ENCODE measurements at places on chromosomes 4 and X. TPM values are rescaled to one million over a fixed set of nuclear protein-coding genes. Genes with fewer than 3 reads are reported as not detected.

The GDPD2 gene
- total RNA-seq = not detected

The RENBP gene
- total RNA-seq = 0.52 TPM

The MAMLD1 gene
- 1.2 TPM for total RNA-seq

The MAP7D2 gene
- under 0.01 TPM for total RNA-seq

The ETDA gene
- total RNA-seq = not detected

The BANK1 gene
- total RNA-seq = not detected

The PNMA6F gene
- not detected for total RNA-seq

The SCARB2 gene
- 254 TPM for total RNA-seq

The SHOX gene
- total RNA-seq = not detected

The HMX1 gene
- total RNA-seq = not detected

The SMARCAD1 gene
- total RNA-seq = 23.9 TPM

The TBC1D9 gene
- 13.8 TPM for total RNA-seq

The MID1 gene
- total RNA-seq = 9.2 TPM

The N4BP2 gene
- total RNA-seq = 4.8 TPM

The IDS gene
- total RNA-seq = 34.9 TPM

The SMIM31 gene
- total RNA-seq = not detected

The NSG1 gene
- 0.80 TPM for total RNA-seq

The SMIM43 gene
- 18.8 TPM for total RNA-seq

The WNK3 gene
- total RNA-seq = 1.3 TPM

The PAGE4 gene
- not detected for total RNA-seq

The COL4A6 gene
- total RNA-seq = 16.4 TPM

The ETFDH gene
- 8.8 TPM for total RNA-seq

The HSFX3 gene
- total RNA-seq = not detected

The SH3D19 gene
- 19.8 TPM for total RNA-seq

The LANCL3 gene
- under 0.01 TPM for total RNA-seq

The TAPT1 gene
- 16.3 TPM for total RNA-seq

The VGLL1 gene
- not detected for total RNA-seq

The TNIP3 gene
- total RNA-seq = not detected

The HSFX2 gene
- total RNA-seq = 0.40 TPM

The TEX13C gene
- not detected for total RNA-seq

The NDUFB11 gene
- 94.2 TPM for total RNA-seq

The INPP4B gene
- 5.0 TPM for total RNA-seq

The GRPEL1 gene
- total RNA-seq = 29.3 TPM

The NPY2R gene
- not detected for total RNA-seq

The GPR143 gene
- 3.6 TPM for total RNA-seq

The STAG2 gene
- total RNA-seq = 67.9 TPM

The HHIP gene
- total RNA-seq = 0.24 TPM

The BEND4 gene
- not detected for total RNA-seq

The APOO gene
- total RNA-seq = 15.5 TPM

The SORCS2 gene
- 0.52 TPM for total RNA-seq

The BEND2 gene
- total RNA-seq = not detected

The MAGEB6 gene
- not detected for total RNA-seq

The AMTN gene
- not detected for total RNA-seq

The MAGEA2 gene
- total RNA-seq = not detected

The CCDC149 gene
- total RNA-seq = 22.2 TPM

The MAGEB3 gene
- not detected for total RNA-seq

The FREM3 gene
- total RNA-seq = not detected

The RHOXF1 gene
- not detected for total RNA-seq

Measured in epithelial cell of alveolus of lung (primary cell).